ENCODE measurements at places on chromosomes 13 and 19. TPM values are rescaled to one million over a fixed set of nuclear protein-coding genes. Genes with fewer than 3 reads are reported as not detected.

GRCh38 chr19:33393286-33394005, 19.9 kb downstream of the CEBPG start:
- no peak overlapping the region for H3K4me3 ChIP-seq
- peaks cover 57% of the 10 kb centered on the region for H3K4me1 ChIP-seq
- DNase-seq, result no peak
- peak overlapping the region; percentile 16 for H3K27ac ChIP-seq
- H3K36me3 ChIP-seq, result no peaks in the 10 kb centered on the region

GRCh38 chr13:106795847-106796246, 227.9 kb upstream of the ARGLU1 start:
- H3K27me3 ChIP-seq, result peaks cover 18% of the 10 kb centered on the region
- no peaks in the 10 kb centered on the region for H3K4me1 ChIP-seq
- H3K27ac ChIP-seq, result no peak overlapping the region
- DNase-seq, result no peak
- peak overlapping the region; percentile 37 for H3K4me3 ChIP-seq

- DNase-seq, result no peak
- no peaks in the 10 kb centered on the region for H3K27me3 ChIP-seq
- no peak overlapping the region for H3K27ac ChIP-seq
- H3K4me3 ChIP-seq, result no peak overlapping the region
These were observed 14.0 kb upstream of the PPP1R12C start for GRCh38 chr19:55131421-55131820.

- no peaks in the 10 kb centered on the region for H3K36me3 ChIP-seq
- H3K27ac ChIP-seq, result no peak overlapping the region
- no peak overlapping the region for H3K4me3 ChIP-seq
- no peaks in the 10 kb centered on the region for H3K4me1 ChIP-seq
- H3K27me3 ChIP-seq, result no peaks in the 10 kb centered on the region
These were observed 36.3 kb upstream of the ABCC4 start for GRCh38 chr13:95337597-95337996.

DNA sequence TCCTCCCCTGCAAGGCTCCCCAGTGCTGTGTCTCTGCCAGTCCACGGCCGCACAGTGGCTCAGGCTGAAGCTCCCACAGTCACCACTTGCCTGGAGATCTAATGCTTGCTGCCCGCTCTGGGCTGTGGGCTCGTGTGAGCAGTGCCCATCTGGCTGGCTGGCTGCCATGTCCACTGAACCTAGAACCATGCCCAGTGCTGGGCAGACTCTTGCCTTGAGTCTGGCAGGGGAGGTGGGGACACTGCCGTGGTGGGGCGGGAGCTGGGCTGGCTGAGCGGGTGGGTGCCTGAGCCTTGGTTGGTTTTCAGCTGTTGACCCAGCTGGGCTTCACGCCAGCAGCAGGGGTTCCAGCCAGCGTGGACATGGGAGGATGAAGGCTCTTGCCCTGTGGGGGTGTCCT, 52.3 kb downstream of the CRTC1 start:
- no peaks in the 10 kb centered on the region for H3K27me3 ChIP-seq
- peaks cover 56% of the 10 kb centered on the region for H3K4me1 ChIP-seq
- no peak overlapping the region for H3K27ac ChIP-seq
- no peak for DNase-seq
- no peak overlapping the region for H3K4me3 ChIP-seq

DNA sequence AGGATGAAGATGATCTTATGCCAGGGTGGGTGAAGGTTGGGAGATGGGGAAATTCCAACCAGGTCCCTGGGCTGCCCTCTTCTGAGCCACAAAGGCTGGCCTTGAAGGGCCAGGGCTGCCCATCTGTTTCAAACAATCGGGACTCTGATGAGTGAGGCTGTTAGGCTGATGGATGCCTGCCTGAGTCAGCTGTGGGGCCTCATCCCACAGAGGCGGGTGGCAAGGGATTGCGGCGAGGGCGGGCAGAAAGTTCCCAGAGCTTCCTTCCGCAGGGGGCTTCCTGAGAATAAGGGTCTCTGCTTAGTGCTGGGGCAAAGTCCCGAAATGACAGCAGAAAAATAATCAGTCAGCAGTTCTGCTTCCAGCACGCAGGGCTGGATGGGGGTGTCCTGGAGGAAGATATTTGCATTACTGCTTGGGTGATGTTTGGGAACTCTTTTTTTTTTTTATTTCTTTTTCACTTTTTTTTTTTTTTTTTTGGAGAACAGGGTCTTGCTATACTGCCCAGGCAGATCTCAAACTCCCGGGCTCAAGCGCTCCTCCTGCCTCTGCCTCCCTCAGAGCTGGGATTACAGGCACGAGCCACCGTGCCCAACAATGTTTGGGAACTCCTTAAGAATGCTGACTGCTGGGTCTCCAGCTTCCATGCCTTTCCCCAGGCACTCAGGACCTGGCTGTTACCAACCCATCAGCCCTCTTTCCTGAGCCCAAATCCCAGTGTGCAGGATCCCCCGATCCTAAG, 14.1 kb downstream of the SH3GL1 start:
- DNase-seq, result no peak
- peak overlapping the region; percentile 81 for H3K27ac ChIP-seq
- no peak overlapping the region for H3K4me3 ChIP-seq
- no peaks in the 10 kb centered on the region for H3K27me3 ChIP-seq
- H3K36me3 ChIP-seq, result no peaks in the 10 kb centered on the region
- peaks cover 39% of the 10 kb centered on the region for H3K4me1 ChIP-seq

- peak; percentile 67 for DNase-seq
- H3K27me3 ChIP-seq, result no peaks in the 10 kb centered on the region
- peaks cover 12% of the 10 kb centered on the region for H3K4me1 ChIP-seq
- H3K27ac ChIP-seq, result no peak overlapping the region
- H3K4me3 ChIP-seq, result no peak overlapping the region
These were observed 75.9 kb downstream of the ESD start for GRCh38 chr13:46721054-46721453.

- no peaks in the 10 kb centered on the region for H3K27me3 ChIP-seq
- peaks cover 6% of the 10 kb centered on the region for H3K4me1 ChIP-seq
- H3K27ac ChIP-seq, result no peak overlapping the region
- H3K36me3 ChIP-seq, result no peaks in the 10 kb centered on the region
These were observed 82.2 kb downstream of the ATP11A start for GRCh38 chr13:112771877-112772538.

GRCh38 chr13:20654156-20654555, 49.3 kb upstream of the IL17D start:
- no peak overlapping the region for H3K27ac ChIP-seq
- H3K4me1 ChIP-seq, result no peaks in the 10 kb centered on the region
- H3K27me3 ChIP-seq, result no peaks in the 10 kb centered on the region
- no peaks in the 10 kb centered on the region for H3K36me3 ChIP-seq
- no peak for DNase-seq
- H3K4me3 ChIP-seq, result no peak overlapping the region

DNA sequence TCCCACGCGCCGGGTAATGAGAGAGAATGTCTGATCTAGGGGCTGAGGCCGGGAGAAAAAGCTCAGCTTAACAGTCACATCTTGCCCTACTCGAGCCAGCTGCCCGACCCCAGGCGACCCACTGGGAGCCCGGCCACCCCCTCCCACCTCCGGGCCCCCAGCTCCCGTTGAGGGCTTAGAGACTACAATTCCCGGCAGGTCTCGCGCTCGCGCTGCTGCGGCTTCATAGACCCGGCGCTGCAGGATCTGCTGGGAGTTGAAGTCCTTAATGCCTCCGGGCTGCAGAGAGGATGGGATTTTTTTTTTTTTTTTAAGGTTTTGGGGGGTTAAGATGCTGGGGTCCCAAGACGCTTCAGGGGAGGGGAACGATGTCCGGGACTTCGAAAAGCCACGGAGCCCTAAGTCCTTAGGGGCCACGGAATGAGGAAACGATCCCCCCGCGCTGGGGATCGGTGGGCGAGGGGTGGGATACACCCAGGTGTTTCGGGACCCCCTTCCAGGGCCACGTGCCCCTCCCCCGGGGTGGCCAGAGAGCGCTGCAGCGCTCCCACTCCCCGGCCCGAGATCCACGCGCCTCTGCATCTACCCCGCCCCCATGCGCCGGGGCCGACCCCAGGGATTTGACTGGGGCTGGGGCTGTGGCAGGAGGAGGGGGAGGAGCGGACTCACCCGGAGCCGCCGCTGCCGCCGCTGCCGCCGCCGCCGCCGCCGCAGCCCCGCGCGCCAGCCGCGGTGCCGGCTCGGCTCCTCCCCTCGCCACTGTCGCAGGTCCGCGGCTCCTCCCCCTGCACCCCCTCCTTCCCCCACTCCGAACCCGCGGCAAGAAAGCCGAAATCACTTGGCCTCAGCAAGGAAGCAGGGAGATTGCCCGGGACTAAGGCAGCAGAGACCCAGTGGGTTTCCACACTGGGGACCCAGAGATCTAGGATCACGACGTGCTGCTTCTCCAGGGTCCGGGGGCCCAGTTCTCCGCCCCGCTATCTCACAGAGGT, at the start of gene SYT3:
TSS of gene SYT3 (minus strand) at position 761 of the 992 bp plus-strand sequence. CDS start 2,470 bp downstream, outside the sequence.
- H3K27me3 ChIP-seq, result peaks cover 32% of the 10 kb centered on the region
- peak within 1 kb of the TSS; percentile 52 for H3K4me3 ChIP-seq
- H3K4me1 ChIP-seq, result no peaks in the 10 kb centered on the region
- no peaks in the 10 kb centered on the region for H3K36me3 ChIP-seq
- DNase-seq, result peak; percentile 72
- no peak within 1 kb of the TSS for H3K27ac ChIP-seq

- H3K36me3 ChIP-seq, result no peaks in the 10 kb centered on the region
- DNase-seq, result no peak
- no peak within 1 kb of the TSS for H3K27ac ChIP-seq
- no peak within 1 kb of the TSS for H3K4me3 ChIP-seq
- H3K4me1 ChIP-seq, result no peaks in the 10 kb centered on the region
These were observed at the start of gene HCN2 for GRCh38 chr19:589693-590395. Gene HCN2, plus strand, starts transcription at chr19:589881. Its CDS starts 65 bp downstream, at chr19:589946.

DNA sequence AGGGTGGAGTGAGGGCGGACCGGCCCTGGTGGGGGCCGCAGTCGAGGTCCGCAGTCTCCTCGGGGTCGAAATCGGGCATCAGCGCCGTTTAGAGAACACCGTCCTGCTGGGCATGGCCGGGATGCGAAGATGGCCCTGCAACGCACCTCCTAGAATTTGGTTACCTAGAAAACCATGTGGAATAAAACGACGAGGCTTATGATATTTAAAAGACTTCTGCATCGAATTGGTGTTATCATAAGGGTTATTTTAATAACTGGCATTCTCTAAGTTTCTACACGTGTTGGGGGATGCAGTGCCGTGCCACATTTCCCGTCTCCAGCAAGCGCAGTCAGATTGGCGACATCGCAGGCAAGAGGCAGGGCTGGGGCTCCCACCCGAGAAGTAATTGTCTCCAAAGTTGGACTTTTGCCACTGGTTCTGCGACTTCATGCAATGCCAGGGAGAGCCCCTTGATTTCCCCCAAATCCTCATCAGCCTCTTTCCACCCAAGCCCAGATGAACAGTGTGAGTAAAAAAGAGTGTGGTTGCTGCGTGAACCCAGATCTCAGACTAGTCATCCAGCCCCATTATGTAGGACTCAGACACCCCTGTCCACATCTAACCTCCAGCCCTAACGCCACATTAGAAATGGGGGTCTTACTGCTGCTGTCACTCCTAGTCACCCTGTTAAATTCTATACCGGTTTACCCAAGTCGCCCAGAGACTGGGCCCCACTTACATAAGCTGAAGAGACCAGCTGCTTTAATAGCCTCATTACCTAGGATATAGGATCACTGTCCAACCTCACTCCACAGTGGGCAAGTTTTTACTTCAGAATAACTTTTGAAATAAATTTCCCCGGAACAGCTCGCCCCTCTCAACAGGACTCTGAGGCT, 571 bp upstream of the DHRS12 start:
- no peaks in the 10 kb centered on the region for H3K27me3 ChIP-seq
- H3K4me3 ChIP-seq, result peak overlapping the region; percentile 57
- peak; percentile 32 for DNase-seq

DNA sequence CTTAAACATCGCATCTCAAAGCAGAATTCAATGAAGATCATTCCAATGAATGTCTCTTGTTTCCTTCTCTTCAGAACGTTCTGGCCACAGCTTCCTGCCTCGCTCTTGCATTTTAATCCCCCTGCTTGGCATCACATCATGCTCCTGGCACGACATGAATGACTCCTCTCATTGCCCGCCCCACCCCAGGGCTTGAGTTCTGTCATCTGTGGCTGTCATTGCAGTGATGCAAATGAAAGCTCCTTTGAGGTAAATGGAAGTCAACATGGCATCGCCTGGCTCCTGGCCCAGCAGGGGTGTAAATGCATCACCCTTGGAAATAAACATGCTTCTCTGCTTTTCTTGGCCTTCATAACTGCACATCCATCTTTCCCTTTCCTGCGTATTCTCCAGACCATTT, 48.6 kb downstream of the SCEL start:
- H3K27ac ChIP-seq, result no peak overlapping the region
- no peaks in the 10 kb centered on the region for H3K27me3 ChIP-seq
- no peaks in the 10 kb centered on the region for H3K36me3 ChIP-seq
- no peak for DNase-seq

DNA sequence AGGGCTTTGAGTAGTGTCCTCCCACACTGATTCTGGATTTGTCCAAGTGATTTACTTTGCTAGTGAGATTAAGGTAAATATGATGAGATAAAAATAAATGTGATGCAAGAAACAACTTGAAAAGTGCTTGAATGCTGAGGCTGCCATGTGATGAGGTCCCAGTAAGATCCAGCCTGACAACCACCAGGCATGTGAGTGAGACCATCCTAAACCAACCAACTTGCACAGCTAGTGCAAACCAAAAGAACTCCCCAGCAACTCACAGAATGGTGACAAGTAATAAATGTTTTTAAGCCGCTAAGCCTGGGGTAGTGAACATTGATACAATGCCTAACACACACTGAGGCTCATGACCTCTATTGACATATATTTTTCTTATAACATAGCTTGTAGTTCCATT, 13.3 kb upstream of the RBM26 start:
- H3K4me1 ChIP-seq, result no peaks in the 10 kb centered on the region
- H3K4me3 ChIP-seq, result no peak overlapping the region
- H3K27me3 ChIP-seq, result no peaks in the 10 kb centered on the region
- no peak overlapping the region for H3K27ac ChIP-seq
- DNase-seq, result no peak

DNA sequence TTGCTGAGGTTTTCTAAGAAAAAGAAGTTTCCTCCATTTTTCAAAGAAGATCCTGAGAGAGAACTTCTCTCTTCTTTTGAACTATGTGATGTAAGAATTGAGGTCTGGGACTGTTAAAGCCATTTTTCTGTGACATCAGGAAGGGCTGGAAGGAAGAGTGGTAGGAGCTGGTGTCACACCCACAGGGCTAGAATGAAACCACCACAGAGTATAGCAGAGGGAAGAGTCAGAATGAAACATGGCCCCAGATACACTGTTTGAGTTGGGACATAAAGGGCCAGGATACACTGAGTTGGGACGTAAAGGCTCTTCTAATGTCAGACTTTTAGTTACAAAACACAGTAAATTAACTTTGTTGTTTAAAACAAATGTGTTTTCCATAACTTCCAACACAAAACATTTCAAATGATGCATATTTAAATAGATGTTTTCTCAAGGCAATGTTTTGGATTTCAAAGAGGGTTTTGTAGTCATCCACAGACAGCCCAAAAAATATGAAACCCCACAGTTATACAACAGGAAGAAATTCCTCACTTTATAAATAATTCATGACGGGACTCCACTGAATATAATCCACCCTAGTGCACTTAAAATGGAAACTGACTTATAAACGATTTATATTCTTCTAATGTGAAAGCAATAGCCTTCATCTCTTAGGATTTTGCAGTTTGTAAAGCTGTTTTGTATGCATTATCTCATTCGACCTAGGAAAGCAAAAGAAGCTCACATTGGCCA, 72.5 kb downstream of the LIG4 start:
- H3K27ac ChIP-seq, result no peak overlapping the region
- no peak overlapping the region for H3K4me3 ChIP-seq
- DNase-seq, result no peak

Gene TGFBR3L
- total RNA-seq, result not detected

Gene LHFPL6
- 12.1 TPM for total RNA-seq

Gene LILRB3
- total RNA-seq, result 0.24 TPM

Gene CRLF1
- 8.6 TPM for total RNA-seq

Gene CRTC1
- 2.5 TPM for total RNA-seq

Gene EFNB2
- total RNA-seq, result 59.6 TPM

Gene SCGB2B2
- 0.04 TPM for total RNA-seq

Gene ADM5
- 0.12 TPM for total RNA-seq

Gene SOX1
- total RNA-seq, result not detected

Gene KMT5C
- total RNA-seq, result 13.6 TPM

Gene MEX3D
- 45.6 TPM for total RNA-seq

Gene FAM216B
- 0.80 TPM for total RNA-seq

Gene PLIN4
- total RNA-seq, result 0.60 TPM
